ENCODE measurements at places on chromosomes 12 and 14.
A peak's percentile ranks its signal among the peaks of the same experiment; 100 is the strongest.

DNA sequence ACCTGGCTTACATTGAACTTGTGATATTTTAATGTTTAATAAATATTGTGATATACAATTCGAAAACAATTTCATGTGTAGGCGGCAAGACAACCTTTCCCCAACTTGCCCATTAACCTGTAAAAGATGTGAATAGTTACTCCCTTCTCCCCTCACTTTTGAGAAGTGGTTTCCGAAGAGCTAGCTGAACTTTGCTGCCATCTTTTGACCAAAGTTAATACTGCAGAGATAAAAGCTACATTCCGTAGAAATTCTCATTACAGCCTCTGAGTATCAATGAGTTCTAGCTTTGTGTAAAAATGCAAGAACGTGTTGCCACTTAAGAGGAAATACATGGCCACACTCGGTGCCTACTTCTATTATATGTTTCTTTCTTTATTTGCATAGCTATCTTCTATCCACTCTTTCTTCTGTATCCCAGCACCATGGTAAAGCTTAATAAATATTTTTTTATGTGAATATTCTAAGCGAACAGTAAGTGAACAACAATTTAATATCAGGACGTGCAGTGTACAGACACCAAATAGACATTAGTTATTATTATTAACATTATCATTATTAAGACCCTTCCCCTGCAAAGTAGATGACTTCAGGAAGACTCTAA, 105.1 kb upstream of the TMEM260 start:
- H3K36me3 ChIP-seq: no peaks in the 10 kb centered on the region
- no peaks in the 10 kb centered on the region for H3K4me1 ChIP-seq
- H3K27ac ChIP-seq: no peak overlapping the region
- H3K4me3 ChIP-seq: no peak overlapping the region
- no peak for DNase-seq

DNA sequence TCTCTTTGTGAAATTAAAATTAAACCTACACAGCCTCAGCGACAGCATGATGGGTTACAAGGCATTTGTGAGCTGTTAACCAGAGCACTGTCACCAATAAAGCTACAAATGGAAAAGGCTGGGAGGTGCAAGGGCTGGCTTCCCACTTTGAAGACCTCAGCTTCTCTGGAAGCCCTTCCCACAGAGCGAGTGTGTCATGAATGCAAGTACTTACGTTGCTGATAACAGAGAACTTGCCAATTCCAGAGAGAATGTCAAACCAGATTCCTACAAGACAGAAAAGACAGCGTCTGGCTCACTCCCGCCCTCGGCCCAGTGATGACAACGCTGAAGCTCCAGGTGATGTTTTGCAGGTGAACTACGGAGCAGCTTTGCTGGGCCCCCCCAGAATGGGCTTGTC, 145.8 kb downstream of the NTF3 start:
- H3K27me3 ChIP-seq: peaks cover 4% of the 10 kb centered on the region
- no peaks in the 10 kb centered on the region for H3K36me3 ChIP-seq
- no peak overlapping the region for H3K4me3 ChIP-seq
- peaks cover 10% of the 10 kb centered on the region for H3K4me1 ChIP-seq
- no peak overlapping the region for H3K27ac ChIP-seq

- no peak overlapping the region for H3K27ac ChIP-seq
- no peaks in the 10 kb centered on the region for H3K27me3 ChIP-seq
- no peak overlapping the region for H3K4me3 ChIP-seq
Observed at GRCh38 chr12:27469176-27469736, 22.7 kb downstream of the SMCO2 start.

GRCh38 chr12:52070185-52070925, 577 bp downstream of the ATG101 start:
- peaks cover 40% of the 10 kb centered on the region for H3K4me1 ChIP-seq
- peaks cover 7% of the 10 kb centered on the region for H3K36me3 ChIP-seq
- no peaks in the 10 kb centered on the region for H3K27me3 ChIP-seq
- peak overlapping the region; percentile 85 for H3K27ac ChIP-seq
- DNase-seq: no peak

DNA sequence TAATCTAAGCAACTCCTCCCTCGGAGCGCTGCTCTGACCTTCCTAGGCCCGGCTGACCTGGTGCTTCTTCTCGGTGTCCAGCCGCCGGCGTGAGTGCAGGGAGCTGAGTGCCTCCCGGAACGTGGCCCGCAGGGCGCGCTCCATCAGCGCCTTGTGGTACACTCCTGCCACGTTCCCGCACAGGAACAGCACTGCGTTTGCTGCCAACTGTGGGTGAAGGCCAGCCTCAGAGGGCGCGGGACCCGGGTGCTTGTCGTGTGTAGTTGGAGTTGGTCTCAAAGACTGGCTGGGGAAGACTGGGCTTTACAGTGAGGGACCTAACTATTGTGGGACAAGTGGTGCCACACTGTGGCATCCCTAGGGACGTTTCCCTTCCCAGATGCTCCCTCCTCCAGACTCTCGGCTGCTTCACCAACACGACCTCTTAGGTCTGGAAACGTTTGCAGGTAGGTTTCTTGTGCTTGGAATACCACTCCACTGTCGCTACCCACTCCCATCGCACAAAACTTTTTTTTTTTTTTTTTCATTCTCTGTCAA, 3.1 kb downstream of the ADCY4 start:
- H3K36me3 ChIP-seq: peaks cover 8% of the 10 kb centered on the region
- no peak overlapping the region for H3K27ac ChIP-seq
- peaks cover 9% of the 10 kb centered on the region for H3K27me3 ChIP-seq
- no peak overlapping the region for H3K4me3 ChIP-seq
- H3K4me1 ChIP-seq: peaks cover 55% of the 10 kb centered on the region

- no peak for DNase-seq
- peaks cover 7% of the 10 kb centered on the region for H3K27me3 ChIP-seq
- H3K4me1 ChIP-seq: no peaks in the 10 kb centered on the region
- no peaks in the 10 kb centered on the region for H3K36me3 ChIP-seq
Observed at GRCh38 chr12:130307859-130308258, 29.8 kb upstream of the PIWIL1 start.

DNA sequence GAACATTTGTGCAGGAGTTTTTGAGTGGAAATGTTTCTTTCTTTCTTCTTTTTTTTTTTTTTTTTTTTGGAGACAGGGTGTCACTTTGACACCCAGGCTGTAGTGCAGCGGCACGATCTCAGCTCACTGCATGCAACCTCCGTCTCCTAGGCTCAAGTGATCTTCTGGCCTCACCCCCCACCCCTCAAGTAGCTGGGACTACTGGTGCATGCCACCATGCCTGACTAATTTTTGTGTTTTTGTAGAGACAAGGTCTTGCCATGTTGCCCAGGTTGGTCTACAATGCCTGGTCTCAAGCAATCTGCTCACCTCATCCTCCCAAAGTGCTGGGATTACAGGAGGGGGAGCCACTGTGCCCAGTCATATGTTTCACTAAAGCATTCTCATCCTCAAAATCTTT, 69.2 kb upstream of the BCAT1 start:
- no peak for DNase-seq
- peaks cover 4% of the 10 kb centered on the region for H3K4me1 ChIP-seq
- no peaks in the 10 kb centered on the region for H3K36me3 ChIP-seq
- no peak overlapping the region for H3K27ac ChIP-seq
- no peaks in the 10 kb centered on the region for H3K27me3 ChIP-seq

GRCh38 chr12:42372154-42372791, 46.3 kb downstream of the PPHLN1 start:
- H3K36me3 ChIP-seq: peaks cover 18% of the 10 kb centered on the region
- H3K4me1 ChIP-seq: no peaks in the 10 kb centered on the region

DNA sequence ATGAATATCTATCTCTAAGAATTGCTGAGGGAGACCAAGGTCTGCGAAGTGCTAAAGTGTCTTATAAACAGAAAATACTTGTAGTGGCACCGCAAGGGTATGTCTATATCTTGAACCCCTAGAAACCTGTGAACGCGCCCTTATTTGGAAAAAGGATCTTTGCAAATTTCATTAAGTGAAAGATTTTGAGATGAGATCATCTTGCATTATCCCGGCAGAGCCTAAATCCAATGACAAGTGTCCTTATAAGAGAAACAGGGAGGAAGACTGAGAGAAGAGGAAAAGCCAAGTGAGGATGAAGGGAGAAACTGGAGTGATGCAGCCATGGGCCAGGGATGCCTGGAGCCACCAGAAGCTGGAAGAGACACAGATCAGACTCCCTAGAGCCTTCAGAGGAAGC, 27.7 kb downstream of the RBM19 start:
- peaks cover 97% of the 10 kb centered on the region for H3K36me3 ChIP-seq
- DNase-seq: no peak
- no peaks in the 10 kb centered on the region for H3K4me1 ChIP-seq
- no peak overlapping the region for H3K27ac ChIP-seq
- no peaks in the 10 kb centered on the region for H3K27me3 ChIP-seq

DNA sequence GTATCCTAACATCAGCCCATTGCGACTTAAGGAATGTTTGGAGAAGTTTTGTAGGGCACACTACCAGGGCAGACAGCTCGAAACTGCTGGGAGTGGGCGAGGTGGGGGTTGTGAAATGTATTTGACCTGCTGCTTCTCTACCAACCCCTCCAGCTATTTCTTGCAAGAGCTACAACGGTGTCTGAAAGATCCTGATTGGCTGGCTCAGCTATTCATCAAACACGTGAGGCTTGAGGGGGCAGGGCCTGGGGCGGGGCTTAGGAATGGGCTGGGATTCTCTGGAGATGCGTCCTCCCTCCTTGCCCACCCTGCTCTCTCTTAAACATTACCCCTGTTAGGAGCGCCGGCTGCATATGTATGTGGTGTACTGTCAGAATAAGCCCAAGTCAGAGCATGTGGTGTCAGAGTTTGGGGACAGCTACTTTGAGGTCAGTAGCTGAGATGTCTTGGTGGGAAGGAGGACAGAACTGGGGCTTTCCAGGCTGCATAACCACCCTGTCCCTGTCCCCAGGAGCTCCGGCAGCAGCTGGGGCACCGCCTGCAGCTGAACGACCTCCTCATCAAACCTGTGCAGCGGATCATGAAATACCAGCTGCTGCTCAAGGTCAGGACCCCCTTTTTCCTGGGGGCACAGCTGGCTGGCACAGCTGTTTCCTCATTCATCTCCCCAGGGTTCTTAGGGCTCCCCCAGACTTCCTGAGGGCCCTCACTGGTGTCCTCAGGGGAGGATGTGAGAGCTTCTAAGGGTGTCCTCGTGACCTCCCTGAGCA, 3.1 kb downstream of the ARHGEF25 start:
- peaks cover 31% of the 10 kb centered on the region for H3K27me3 ChIP-seq
- no peak overlapping the region for H3K27ac ChIP-seq
- H3K36me3 ChIP-seq: peaks cover 2% of the 10 kb centered on the region
- H3K4me1 ChIP-seq: peaks cover 30% of the 10 kb centered on the region

GRCh38 chr12:98578821-98579220, 14.7 kb upstream of the SLC25A3 start:
- no peak for DNase-seq
- H3K4me3 ChIP-seq: no peak overlapping the region
- H3K27ac ChIP-seq: no peak overlapping the region
- no peaks in the 10 kb centered on the region for H3K27me3 ChIP-seq
- no peaks in the 10 kb centered on the region for H3K4me1 ChIP-seq

DNA sequence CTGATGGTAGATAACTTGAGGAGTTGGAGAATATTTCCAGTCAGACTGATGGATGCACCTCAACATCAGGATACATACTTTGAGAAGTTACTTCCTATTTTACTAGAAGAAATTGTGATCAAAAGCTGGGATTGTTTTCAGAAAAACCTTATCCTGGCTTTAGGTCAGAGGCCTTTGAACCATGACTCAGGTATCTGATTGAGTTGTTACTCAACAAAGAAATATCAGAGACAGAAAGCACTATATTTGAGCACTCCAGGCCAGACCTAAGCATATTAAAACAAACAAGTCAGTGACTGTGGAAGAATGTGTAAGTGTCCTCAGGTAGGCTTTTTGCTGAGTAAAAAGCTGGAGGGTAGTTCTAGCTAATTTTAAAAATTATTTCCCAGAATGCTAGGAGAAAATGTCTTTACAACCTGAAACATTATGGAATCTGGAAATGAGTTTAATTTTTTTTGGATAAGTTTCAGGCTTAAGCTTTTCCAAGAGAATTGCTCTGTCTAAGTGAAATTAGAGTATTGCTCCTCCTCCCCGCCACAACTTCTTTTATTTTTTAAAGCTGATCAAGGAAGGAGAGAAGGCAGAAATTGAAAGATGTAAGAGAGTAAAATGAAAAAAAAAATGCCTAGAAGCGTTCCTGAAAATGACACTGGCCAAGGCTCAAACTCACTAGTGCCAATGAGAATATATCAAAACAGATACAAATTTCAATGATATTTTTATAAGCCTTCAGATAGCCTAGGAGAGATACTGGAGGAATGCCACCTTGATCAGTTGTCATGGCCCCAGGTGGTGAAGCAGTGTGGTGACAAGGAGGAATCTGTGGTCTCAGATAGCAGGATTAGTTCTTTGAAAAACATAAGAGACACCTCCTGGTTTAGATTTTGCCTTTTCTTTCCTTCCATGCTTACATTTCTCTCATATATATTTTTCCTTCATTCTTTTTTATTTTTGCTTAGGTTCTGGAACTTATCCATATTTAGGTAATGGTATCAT, 790.3 kb downstream of the TMTC2 start:
- no peak for DNase-seq
- H3K4me3 ChIP-seq: no peak overlapping the region
- no peaks in the 10 kb centered on the region for H3K4me1 ChIP-seq
- H3K27ac ChIP-seq: no peak overlapping the region

DNA sequence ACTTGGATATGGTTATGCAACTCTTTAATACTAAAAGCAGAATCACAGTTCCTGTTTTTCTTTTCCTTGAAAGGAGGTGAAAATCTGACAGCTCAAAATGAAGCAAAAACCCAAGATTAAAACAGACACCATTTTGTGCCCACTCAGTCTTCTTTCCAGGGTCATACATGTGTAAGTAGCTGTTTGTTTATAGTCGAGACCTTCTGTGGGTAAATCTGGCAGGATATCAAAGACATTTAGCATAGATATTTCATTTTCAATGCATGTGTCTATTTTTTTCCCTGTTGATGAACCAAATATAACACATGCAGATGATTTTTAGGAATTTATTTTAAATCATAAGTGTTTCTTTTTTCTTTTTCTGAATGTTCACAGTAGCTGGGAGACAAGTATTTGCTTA, 398.8 kb downstream of the FOXG1 start:
- H3K36me3 ChIP-seq: no peaks in the 10 kb centered on the region
- no peak overlapping the region for H3K4me3 ChIP-seq
- H3K27me3 ChIP-seq: no peaks in the 10 kb centered on the region
- no peak for DNase-seq

DNA sequence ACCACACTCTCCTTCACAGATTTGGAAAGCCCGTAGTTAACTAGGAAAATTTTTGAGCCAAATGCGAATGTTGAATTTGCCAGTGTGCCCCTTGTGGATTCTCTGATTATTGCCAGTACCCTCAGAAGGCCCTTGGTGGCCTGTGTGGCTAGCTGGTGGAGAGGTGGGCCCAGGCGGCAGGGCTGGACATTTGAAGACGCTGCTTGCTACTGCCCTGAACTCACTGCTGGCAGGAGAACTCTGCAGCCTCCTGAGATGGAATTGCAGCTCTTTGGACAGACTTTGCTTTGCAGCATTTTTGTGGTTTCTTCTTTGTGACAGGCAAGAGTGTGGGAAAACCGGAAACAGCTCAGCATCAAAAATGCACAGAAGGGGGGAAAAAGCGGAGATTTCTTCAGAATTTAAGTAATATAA, 97.6 kb downstream of the TGFB3 start:
- H3K27ac ChIP-seq: no peak overlapping the region
- peaks cover 4% of the 10 kb centered on the region for H3K4me1 ChIP-seq
- no peak for DNase-seq
- H3K4me3 ChIP-seq: no peak overlapping the region
- H3K36me3 ChIP-seq: peaks cover 2% of the 10 kb centered on the region

GRCh38 chr14:67852926-67853604, 33.5 kb downstream of the RAD51B start:
- H3K4me1 ChIP-seq: no peaks in the 10 kb centered on the region
- no peak for DNase-seq
- no peak overlapping the region for H3K27ac ChIP-seq
- H3K36me3 ChIP-seq: no peaks in the 10 kb centered on the region
- no peaks in the 10 kb centered on the region for H3K27me3 ChIP-seq
- no peak overlapping the region for H3K4me3 ChIP-seq
